ENCODE measurements at places on chromosomes 5 and 9.

DNA sequence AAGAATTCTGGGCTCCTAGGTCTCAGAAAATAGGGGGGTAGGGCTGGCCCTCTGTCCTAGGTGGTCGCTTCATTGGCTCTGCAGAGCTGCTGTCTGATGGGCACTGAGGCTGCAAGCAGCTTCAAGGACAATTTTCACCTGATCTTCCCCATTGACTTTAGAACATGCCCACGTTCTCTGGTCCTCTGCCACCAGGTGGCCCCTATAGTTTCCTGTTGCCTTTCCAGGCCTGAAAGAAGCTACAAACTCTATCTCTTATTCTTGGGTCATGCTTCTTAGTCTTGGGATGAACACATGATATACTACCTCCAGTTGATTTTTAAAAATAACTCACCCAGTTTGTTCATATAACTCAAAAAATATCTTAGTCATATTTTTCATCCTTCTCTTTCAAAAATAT is 26.3 kb downstream of the SPZ1 start:
- DNase-seq, result peak; percentile 1

- DNase-seq, result peak; percentile 50
These were observed 315.5 kb upstream of the C9orf72 start for GRCh38 chr9:27888661-27889295.

DNA sequence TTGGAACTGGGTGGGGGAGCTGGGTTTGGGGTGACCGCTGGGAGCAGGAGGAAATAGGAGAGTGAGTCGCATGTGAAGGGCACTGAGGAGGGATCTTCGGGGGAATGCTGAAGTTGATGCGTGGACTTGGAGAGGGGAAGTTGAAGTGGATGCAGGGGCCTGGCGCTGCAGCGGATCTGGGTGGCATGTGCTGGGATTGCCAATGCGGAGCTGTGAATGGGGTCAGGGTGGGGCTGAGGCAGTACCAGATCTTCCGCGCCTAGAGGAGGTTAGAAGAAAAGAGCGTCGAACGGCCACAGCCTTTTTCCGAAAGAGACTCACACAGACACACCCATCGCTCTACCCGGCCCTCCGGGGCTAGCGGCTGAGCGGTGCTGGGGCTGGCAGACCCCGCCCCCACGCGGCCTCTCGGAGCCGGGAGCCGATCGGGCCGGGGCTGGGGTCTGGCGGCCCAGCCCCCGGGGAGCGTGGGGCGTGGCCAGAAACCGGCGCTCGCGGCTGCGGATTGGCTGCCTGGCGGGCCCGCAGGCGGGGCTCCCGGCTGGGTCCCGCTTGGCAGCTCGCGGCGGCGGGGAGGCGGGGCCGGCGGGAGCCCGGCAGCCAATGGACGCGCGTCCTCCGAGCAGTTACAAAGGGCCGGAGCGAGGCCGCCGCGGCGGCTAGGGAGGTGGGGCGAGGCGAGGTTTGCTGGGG is at the start of gene TGFBR1:
TSS of gene TGFBR1 (plus strand) at position 655 of the 693 bp plus-strand sequence. CDS start 93 bp downstream, outside the sequence.
- DNase-seq, result peak; percentile 88

- no peak for DNase-seq
These were observed 53.4 kb upstream of the ROR2 start for GRCh38 chr9:92003308-92004044.

GRCh38 chr5:35203403-35203802 is 26.9 kb downstream of the PRLR start:
- DNase-seq, result no peak

DNA sequence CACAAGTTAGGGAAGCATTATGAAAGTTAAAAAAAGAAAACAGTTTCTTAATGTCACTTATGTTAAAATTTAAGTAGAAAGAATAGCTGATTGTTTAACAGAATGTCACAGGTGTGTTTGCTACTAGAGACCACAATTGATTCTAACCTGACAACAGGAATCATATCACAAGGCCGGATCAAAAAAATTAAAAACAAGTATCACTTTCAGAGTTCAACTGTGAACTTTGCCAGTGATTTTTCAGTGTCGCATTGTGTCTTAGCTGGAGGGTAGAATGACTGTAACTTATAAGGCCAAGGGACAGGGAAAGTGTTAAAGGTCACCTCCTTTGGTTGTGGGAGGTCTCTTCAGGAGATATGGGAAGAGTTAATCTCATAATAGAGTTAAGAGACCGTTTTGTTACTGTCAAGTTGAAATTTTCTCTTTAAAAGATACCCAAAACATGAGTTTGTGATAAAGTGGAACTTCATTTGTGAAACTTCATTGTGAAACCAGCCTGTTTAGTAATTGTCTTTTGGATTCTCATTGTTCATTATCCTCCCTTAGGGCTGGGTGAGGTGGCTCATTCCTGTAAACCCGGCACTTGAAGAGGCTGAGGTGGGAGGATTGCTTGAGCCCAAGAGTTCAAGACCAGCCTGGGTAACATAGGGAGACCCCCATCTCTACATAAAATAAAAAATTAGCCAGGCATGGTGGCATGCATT is 40.9 kb downstream of the CPEB4 start:
- no peak for DNase-seq

GRCh38 chr9:14030375-14031059 is 283.4 kb downstream of the NFIB start:
- DNase-seq, result no peak

DNA sequence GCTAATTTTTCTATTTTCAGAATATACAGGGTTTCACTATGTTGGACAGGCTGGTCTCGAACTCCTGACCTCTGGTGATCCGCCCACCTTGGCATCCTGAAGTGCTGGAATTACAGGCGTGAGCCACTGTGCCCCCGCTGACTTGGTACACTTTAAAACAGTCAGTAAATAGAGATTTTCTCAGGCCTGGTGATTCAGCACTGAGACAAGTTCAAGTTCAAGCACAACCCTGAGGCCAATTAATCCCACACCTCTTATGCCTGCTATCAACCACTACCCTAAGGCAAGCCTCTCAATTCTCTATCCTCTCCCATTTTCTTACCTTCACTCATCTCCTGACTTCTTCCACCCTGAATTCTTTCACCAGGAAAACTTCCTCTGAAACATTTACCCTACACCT is 18.9 kb downstream of the MUSK start:
- DNase-seq, result no peak
